NCI-H1048 (cell line): ENCODE measurements at places on chromosomes 13 and 19.

GRCh38 chr19:12727745-12728433 lies 4.2 kb upstream of the TNPO2 start:
- DNase-seq, result no peak

DNA sequence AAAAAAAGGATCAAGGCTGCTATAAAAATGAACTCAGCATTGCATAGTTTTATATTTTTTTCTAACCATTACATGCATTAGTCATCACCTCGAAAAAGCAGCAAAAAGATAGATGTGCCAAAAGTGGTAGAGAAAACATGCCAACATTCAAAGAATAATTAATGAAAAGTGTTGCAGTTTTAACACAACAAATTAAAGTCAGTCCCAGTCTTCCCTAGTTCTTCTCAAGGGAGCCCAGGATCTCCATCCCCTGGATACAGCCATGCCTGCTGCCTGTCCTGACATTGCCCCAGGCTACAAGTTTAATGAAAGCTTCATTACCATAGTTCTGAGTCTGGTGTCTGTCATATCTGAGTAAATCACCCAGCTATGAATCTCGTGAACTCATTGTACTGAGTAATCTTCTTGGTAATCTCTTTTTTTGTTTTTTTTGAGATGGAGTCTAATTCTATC lies 116.6 kb upstream of the KLF12 start:
- DNase-seq, result no peak

- DNase-seq, result no peak
Observed at GRCh38 chr13:49052813-49053212, 77.1 kb downstream of the FNDC3A start.

GRCh38 chr13:39655041-39655568 lies 357 bp upstream of the COG6 start:
- DNase-seq, result no peak

- no peak for DNase-seq
Observed at GRCh38 chr13:78465250-78465649, 138.1 kb downstream of the POU4F1 start.

GRCh38 chr19:29233591-29233990 lies 20.6 kb upstream of the UQCRFS1 start:
- no peak for DNase-seq
